ENCODE measurements at places on chromosomes 6 and 20.
A peak's percentile ranks its signal among the peaks of the same experiment; 100 is the strongest.

DNA sequence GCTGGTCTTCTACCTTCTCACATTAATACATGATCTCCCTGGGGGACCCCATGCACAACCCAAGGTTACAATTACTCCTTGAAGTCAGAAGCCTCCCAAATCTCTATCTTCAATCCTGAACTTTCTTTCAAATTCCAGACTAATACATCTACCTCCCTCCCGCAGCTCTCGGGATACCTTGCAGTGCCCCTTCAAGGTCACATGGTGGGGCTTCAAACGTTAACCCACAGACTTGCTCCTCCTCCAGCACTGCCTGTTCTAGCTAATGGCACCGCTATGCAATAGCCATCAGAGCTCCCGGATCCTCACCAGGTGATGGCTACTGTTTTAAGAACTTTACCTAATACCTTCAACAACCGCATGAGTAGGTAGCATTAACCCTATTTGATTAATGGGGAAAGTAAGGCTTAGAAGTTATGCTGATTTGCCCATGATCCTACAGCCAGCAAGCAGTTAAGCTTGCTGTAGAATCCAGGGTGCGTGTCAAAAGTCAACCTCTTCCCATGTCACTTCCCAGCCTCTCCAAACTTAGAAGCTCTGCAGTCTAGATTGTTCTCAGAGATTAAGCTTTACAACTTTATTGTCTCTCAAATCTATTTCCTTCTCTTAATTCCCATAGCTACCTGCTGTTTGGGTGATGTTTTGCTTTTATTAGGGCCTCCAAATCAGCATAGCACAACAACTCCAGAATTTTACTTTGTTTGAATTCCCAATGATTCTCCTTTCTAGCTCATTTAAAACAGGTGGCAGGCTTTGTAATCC lies 44.7 kb downstream of the PLAGL1 start:
- no peak for DNase-seq

- DNase-seq, result no peak
Observed at GRCh38 chr6:117795234-117795633, 111.8 kb upstream of the SLC35F1 start.

DNA sequence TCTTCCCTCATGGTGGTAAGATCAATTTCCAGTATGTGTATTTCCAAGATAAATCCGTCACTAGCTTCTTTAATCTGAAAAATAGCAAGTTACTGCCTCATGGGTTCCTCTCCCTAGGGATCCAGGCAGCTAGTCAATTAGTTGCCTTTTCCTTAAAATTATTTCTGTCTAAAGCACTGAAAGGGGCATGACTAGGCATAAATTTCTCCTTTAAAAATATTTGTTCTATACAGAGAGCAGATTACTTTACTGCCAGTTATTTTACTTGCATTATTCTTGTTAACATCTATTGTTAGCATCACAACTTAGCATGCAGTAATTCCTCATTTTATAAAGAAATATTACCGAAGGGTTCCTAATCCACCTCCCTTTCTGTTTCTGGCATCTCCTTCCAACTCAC lies 1.4 kb downstream of the MTCL3 start:
- no peak for DNase-seq

- no peak for DNase-seq
Observed at GRCh38 chr6:105211831-105212230, 32.0 kb upstream of the POPDC3 start.

DNA sequence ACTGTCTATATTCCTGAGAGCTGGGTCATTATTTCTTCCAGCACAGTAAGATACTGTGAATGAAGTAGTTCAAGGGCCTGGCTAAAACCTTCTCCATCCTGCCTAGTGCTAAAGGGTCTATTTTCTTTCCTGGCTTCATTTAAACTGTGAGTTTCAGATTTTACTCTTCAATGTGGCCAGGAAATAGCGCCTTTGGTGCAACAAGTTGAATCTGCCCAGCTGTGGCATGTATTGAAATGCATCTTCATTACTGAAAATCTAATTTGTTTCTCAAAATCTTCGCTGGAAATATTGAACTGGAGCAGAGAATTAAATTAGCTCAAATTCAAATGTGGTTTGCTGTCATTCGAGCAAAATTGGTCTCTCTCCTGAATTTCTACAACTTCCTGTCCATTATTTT lies 114.6 kb upstream of the KCNG1 start:
- DNase-seq, result no peak

GRCh38 chr6:54071821-54072340 lies 39.4 kb upstream of the MLIP start:
- DNase-seq, result no peak

DNA sequence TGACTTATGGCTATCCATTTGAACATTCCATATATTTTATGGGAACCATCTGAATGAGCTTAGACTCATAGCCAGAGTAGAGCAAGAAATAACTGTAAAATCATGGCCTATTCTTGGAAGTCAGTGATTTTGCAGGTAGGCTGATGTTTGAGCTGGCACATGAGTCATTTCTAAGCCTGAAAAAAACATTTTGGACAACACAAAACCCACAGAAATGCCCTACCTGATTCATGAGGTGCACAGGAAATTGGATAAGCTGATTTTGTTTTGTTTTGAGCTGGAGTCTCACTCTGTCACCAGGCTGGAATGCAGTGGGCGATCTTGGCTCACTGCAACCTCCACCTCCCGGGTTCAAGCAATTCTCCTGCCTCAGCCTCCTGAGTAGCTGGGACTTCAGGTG lies 443.0 kb downstream of the PKHD1 start:
- DNase-seq, result no peak

- no peak for DNase-seq
Observed at GRCh38 chr6:958488-958887, 265.5 kb upstream of the EXOC2 start.

DNA sequence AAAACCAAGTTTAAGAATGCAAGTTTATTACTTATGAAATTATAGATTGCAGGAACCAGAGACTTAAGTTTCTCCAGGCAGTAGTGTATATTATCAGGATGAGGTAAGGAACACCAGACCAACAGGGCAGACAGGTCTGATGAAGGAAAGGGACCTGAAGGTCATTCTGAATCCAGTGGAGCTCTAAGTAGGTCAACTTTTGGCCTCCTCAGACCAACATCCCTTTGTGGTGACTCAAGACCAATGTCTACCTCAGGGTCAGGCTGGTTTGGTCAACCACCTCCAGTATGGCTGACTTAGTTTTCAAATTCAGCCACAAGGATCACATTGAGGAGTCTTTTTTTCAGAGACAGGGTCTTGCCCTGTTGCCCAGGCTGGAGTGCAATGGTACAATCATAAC lies 38.7 kb upstream of the TFAP2A start:
- DNase-seq, result no peak

DNA sequence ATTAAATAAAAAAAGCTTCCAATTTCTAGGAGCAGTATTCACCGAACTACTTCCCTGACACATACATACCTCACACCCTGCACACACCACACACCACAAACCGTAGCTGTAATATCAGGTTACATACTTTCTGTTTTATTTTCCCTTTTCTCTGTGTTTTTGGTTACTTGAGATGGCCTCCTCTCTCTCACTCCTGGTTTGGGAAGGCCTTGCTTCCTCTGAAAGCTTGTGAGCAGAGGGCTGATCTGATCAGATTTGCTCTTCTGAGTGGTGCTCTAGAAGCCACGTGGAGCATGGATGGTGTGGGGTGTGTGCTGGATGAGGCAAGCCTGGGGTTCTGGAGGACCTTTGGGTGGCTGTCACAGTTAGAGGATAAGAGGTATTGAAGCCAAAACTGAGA lies 20.9 kb downstream of the UTRN start:
- DNase-seq, result no peak

DNA sequence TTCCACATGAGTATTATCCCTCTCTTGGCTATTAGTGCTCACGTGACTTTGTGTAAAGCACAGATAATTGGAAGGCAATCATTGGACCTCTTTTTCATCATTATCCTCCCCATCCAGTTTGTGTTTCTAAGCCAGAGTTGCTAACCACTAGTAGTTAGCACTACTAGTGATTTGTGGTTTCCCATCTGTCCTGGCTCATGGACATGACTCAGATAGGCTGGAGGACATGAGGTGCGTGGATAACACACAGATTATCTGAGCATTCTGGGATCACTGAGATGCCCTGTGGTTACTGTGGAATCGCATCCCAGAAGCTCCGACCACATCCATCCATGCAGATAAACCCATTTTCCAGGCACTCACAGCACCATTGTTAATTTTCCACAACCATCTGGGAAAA lies 123.8 kb upstream of the NAA20 start:
- no peak for DNase-seq

DNA sequence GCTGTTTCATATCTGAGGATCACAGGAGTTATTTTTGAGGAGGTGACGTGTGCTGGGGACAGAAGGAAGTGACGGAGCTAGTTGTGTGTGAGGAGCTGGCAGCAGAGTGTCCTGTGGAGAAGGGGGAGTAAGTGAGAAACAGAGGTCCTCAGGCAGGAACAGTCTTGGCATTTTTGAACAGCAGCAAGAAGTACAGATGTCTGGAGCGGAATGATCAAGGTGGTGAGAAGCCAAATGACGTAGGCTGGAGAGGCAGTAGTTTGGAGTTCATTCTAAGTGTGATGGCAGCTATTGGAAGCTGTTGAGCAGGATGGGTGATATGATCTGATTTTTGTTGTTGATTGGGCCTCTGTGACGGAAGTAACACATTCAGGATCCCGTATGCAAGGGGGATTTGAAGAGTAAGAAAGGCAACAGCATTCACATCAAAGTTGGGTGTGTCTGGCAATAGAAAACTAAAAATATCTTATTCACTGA lies 52.3 kb downstream of the SOBP start:
- no peak for DNase-seq

GRCh38 chr20:58746620-58747019 lies 54.0 kb downstream of the NPEPL1 start:
- DNase-seq, result no peak

- no peak for DNase-seq
Observed at GRCh38 chr20:58374906-58375758, 13.9 kb upstream of the VAPB start.

- DNase-seq, result no peak
Observed at GRCh38 chr6:40485795-40486194, 101.4 kb downstream of the LRFN2 start.

DNA sequence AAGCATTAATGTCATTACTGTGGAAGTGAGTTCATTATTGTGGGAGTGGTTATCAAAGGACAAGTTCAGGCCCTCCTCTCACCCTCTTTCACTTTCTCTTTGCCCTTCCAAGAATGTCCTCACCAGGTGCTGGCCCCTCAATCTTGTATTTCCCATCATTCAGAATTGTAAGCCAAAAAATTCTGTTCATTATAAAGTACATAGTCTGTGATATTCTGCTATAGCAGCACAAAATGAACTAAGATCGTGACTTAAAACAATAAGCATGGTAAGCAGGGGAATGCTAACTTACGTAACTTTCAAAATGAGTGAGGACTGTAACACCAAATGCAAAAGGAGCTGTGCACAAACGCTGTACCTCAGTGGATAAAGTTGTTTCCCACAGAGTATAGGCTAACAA lies 515.7 kb upstream of the BTBD3 start:
- DNase-seq, result no peak

- no peak for DNase-seq
Observed at GRCh38 chr20:25867776-25868649, 171.4 kb upstream of the ZNF337 start.

GRCh38 chr6:38355519-38355918 lies 284.2 kb downstream of the BTBD9 start:
- DNase-seq, result no peak

- DNase-seq, result no peak
Observed at GRCh38 chr6:33882154-33882553, 78.4 kb upstream of the MLN start.

- DNase-seq, result peak; percentile 1
Observed at GRCh38 chr20:18632196-18632789, 44.4 kb downstream of the DTD1 start.

DNA sequence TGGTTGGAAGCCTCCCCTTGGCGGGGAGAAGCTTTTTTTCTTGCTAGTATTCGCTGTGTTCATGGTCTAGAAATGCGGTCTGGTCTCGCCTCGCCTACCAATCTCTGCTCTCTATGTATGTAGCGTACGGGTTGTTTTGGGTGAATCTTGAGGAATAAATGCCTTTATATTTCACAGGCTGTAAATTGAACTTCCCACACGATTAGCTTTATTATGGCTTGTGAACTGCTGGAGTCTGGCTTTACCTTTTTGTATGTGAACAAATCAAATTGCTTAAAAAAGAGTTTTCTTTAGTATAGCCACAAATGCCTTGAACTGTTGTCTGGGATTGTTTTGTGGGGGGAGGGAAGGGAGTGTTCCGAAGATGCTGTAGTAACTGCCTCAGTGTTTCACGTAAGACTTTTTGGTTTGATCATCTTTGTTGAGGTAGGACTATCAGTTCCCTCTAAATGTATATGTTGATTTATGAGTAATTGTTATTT lies 2.2 kb downstream of the INSM1 start:
- no peak for DNase-seq

DNA sequence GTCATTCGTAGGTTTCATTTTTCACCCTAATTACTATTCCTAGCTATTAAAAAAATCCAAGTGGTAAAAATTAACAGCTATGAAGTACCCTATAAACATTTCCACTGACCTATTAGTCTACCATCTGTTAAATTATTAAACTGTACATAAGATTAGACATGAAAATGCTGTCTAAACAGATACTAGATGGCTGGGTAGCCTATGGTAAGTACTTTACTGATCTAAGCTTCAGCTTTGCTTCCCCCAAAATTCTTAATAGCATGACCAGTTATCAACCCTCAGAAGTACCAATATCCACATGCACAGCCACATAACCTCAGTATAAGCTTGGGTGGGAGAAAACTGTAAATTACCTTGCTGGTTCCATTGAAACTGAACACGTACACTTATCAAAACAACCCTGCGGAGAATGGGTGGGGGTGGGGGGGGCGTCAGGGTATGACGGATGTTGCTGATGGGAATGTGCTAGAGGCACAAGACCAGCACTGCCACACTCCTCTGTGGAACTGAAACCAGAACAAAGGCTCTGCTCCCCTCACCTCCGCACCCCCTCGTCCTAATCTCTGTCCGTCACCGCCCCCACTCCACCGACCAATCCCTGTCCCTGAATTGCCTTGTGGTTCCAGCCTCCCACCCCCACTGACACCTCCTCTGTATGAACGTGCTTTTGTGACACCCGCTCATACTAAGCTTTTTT lies 45.3 kb downstream of the B4GALT5 start:
- DNase-seq, result peak; percentile 46

DNA sequence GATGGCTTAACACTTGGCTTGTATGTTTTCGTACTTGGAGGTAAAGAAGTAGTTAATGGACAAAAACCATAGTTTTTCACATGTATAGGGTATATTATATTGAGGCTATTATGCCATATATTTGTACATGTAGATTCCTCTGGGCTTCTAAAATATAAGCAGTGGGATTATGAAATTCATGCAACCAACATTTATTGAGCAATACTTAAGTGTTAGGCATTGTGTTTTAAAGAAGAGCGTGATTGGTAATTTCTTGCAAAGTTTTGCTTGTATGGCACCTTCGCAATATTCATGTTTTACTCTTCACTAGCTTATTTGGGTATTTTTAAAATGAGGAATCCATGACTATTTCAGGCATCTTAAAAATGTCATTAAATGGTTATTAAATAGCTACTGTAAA lies 2.5 kb downstream of the TULP4 start:
- no peak for DNase-seq

GRCh38 chr6:112951829-112952228 lies 604.7 kb downstream of the RFPL4B start:
- no peak for DNase-seq

GRCh38 chr20:61736751-61737310 lies 328.9 kb downstream of the TAF4 start:
- DNase-seq, result no peak

Data from stimulated activated CD8-positive, alpha-beta memory T cell treated with anti-CD3 and anti-CD28 coated beads, Interleukin-15, amount 100 ng/mL, for 1 hour (primary cell).